ENCODE measurements at places on chromosomes 2 and 18.

DNA sequence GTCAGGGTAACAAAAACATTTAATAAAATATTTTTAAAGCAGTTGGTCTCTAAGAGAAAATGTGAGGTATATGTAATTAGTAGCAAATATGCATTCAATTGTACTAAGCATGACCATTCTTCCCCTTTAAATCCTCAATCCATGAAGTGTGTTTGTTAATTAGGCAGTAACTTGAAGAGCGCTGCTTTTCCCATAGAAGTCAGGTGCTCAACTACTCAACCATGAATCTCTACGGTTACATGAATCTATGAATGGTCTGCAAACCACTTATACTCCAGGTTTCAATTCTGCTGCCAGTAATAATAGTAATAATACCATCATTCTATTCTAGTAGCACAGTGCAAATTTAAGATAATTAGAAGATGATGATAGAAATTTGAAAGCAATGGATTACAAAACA lies 55.8 kb downstream of the SLC8A1 start:
- no peak for DNase-seq

- peak; percentile 53 for DNase-seq
These were observed 62.5 kb downstream of the DHRS9 start for GRCh38 chr2:169131587-169132512.

DNA sequence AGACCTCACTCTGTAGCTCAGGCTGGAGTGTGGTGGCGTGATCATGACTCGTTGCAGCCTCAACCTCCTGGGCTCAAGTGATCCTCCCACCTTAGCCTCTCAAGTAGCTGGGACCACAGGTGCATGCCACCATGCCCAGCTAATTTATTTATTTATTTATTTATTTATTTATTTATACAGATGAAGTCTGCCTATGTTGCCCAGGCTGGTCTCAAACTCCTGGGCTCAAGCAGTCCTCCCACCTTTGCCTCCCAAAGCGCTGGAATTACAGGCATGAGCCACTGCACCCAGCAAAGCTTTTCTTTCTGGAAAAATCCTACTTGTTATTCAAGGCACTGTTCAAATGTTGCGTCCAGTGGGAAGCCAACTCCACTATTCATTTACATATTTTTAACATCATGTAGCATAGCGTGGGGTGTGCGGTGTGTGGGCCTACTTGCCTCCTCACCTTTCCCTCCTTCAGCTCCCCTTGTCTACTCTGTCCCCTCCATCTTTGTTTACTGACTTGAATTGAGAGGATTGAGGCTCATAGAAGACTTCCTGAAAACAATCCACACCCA lies 6.8 kb upstream of the RHOB start:
- DNase-seq, result no peak

GRCh38 chr18:77262643-77263465 lies 13.2 kb downstream of the GALR1 start:
- DNase-seq, result no peak

DNA sequence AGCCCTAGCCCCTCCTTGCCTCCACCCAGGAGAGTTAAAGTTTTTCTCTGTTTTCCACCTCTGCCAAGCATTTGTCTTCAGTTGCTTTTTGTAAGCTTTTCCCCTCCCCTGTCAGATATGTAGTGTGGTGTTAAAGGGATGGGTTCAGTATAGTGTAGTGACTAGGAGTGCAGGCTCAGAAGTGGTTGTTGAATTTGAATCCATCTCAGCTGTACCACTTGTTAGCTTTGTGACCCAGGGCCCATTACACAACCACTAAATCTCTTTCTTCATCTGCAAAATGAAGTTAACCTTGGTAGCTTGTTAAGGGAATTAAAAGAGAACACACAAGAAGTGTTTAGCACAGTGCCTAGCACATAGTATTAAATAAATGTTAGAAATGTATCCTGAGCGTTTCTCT lies 56.9 kb downstream of the MAP3K20 start:
- no peak for DNase-seq

DNA sequence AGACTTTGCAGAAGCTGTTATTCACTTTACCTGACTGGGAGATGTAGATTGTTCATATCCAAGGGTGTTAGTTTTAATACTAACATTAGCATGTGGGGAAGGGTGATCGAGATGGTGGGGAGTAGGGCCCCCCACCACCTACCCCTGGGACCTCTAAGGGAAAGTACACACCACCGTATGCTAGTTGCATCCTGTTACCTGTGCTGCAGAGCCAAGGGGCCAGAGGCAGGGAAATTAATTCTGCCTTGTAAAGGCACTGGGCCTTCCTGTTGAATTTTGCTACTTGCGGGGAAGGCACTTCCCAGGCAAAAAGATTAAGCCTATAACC lies 9.0 kb downstream of the STEAP3 start:
- DNase-seq, result no peak

DNA sequence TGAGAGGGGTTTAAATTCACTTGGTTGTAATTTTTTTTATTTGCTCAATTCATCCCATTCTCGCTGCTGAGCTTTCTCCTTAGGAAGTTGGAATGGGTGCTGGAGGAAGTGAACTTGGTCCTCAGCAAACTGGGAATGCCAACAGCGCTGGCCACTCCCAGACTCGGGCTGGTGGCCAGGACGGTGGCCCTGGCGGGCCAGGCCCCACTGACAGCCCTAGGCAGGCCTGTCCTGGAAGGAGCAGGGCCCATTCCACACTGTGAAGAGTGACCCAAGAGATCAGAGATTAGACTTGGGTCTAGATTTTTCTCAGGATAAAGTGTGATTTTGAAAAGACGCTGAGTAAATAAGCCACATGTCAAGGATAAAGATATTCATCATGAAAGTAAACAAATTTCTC lies 132.7 kb downstream of the HDAC4 start:
- DNase-seq, result no peak

DNA sequence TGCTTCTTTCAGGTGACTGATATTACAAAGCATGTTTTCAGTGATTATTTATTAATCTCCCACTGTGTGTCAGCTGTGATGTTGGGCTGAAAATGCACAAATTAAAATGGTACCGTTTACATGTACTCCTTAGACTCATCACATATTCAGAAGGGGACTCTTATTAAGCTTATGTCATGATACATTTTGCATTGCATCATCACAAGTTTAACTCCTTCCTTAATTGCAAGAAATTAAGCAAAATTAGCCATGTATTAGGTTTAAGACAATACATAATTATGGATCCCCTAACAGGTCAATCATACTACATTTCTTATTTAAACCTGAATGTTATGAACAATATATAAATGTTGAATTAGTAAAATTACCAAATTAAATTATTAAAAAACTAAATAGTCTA lies 899.1 kb downstream of the TMEM182 start:
- DNase-seq, result no peak

DNA sequence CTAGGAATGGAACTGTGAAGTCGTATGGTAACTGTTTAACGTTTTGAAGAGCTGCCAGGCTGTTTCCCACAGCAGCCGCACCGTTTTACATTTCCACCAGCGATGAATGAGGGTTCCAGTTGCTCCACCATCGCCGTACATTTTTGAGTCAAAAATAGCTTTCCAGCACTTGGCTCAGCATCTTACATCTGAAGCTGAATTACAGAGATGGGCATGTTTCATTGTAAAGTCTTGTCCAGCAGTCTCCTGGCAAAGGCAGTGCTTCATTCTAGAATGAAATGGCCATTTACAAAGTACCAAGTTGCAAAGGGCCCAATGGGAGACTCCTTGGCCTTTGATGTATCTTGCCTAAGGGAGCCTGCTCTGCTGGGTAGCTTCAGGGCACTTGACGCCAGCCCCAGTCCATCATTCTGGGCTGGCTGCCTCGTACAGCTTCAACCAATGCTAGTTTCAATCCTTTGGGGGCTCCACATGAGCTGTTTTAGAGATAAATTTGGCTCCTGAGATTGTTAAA lies 45.1 kb downstream of the ATIC start:
- no peak for DNase-seq

DNA sequence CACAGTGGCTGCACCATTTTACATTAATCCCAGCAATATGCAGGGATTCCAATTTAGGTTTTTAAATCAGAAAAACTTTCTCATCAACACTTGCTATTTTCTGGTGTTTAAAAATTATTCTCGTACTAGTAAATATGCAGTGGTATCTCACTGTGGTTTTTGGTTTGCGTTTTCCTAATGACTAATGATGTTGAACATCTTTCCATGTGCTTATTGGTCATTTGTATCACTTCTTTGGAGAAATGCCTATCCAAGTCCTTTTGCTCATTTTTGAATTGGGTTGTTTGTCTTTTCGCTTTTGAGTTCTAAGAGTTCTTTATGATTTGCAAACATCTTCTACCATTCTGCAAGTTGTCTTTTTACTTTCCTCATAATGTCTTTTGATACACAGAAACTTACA lies 62.1 kb upstream of the TCF7L1 start:
- DNase-seq, result no peak

DNA sequence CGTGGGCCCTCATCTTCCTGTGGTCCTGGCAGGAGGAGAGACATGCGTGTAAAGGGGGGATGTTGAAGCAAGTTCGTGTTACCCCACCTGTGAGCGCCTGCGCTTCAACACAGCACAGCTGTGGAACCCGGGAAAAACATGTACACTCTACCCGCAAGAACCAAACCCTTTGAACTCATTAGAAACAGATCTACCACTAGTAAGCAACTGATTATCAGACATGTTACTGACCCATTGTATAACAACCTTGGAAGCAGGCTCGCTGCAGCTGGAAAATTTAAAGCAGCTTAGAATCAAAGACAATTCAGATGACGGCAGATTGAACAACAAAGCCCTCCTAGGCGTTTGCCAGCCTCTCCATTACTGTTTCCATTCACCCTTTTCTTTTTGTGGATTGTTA lies 771.7 kb upstream of the SALL3 start:
- DNase-seq, result no peak

DNA sequence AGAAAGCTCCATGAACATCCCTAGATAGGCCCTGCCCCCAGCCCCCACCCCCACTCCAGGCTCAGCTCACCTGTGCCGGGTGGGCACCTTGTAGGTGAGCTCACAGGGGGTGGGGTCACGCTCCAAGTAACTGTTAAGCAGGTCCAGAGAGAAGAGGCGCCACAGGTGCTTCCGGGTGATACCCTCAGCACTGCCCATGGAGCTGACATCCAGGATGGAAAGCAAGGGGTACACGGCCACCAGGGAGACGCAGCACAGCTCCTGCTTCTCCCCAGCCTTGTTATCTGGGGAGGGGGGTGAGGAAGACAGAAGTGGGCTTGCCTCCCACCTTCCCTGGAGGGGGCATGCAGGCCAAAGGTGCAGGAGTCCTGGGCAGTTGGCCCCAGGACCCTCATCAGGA lies 21.9 kb downstream of the CFAP65 start:
- no peak for DNase-seq

DNA sequence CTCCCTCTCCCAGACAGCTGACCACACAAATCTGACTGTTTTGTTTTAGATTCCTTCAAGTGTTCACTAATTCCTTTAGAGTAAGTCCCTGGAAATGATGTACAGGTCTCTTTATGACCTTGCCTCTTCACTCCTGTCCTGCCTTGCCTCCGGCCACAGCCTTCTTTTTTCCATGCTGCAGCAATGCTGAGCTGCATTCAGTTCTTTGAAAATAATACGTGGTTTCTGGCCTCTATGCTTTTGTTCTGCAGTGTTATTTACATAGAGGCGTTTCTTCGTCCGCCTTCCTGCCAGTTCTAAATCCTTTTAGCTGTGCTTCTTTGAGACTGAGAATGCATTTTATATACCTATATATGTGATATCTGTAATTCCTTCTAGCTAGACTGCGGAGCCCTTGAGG lies 87.2 kb downstream of the PPP1R1C start:
- no peak for DNase-seq

- no peak for DNase-seq
These were observed 227.3 kb downstream of the INSIG2 start for GRCh38 chr2:118315606-118316005.

- no peak for DNase-seq
These were observed 81.9 kb downstream of the NEURL3 start for GRCh38 chr2:96423291-96423690.

DNA sequence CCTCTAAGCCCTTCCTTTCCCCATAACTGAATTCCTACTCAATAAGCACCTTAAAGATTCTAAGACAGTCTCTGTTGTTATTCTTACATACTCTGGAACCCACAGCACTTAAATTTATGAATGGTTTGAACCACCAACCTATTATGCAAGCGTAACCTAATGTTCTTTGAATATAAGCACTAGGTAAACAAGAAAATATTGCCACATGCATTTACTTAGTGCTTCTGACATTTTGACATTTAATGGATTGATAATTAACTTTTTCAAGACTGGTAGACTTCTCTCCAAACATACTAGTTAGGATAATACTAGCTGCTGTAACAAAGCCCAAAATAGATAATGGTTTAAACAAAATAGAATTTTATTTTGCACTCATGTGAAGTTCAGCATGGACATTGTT lies 164.8 kb downstream of the ARHGAP15 start:
- DNase-seq, result no peak

- DNase-seq, result no peak
These were observed 320.4 kb downstream of the DLGAP1 start for GRCh38 chr18:4134700-4135099.

- DNase-seq, result no peak
These were observed 15.6 kb upstream of the GIGYF2 start for GRCh38 chr2:232681527-232681926.

DNA sequence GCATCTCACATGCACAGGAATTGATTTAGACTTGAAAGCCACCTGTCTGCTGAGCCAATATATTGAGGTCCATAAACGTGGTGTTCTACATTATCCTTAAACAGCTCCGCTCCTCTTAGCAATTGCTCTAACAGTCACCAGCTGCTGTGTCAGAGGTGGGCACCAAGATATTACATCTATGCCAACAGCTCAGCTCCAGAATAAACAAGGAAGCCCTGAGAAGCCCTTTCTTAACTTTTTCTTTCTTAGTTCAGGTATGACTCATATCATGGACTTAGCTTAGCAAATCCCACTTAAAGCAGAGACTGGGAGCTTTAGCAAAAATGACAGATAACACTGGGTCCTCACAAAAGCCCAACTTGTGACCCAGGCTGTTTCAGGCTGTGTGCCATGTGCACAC lies 436.6 kb downstream of the IRS1 start:
- no peak for DNase-seq

- no peak for DNase-seq
These were observed 44.5 kb upstream of the DAPL1 start for GRCh38 chr2:158750458-158751125.

- DNase-seq, result no peak
These were observed 106.3 kb downstream of the GYPC start for GRCh38 chr2:126761981-126762878.

- DNase-seq, result no peak
These were observed 114.5 kb upstream of the ALPP start for GRCh38 chr2:232264081-232264480.

- peak; percentile 61 for DNase-seq
These were observed 456 bp downstream of the DOK1 start for GRCh38 chr2:74554820-74555531.

DNA sequence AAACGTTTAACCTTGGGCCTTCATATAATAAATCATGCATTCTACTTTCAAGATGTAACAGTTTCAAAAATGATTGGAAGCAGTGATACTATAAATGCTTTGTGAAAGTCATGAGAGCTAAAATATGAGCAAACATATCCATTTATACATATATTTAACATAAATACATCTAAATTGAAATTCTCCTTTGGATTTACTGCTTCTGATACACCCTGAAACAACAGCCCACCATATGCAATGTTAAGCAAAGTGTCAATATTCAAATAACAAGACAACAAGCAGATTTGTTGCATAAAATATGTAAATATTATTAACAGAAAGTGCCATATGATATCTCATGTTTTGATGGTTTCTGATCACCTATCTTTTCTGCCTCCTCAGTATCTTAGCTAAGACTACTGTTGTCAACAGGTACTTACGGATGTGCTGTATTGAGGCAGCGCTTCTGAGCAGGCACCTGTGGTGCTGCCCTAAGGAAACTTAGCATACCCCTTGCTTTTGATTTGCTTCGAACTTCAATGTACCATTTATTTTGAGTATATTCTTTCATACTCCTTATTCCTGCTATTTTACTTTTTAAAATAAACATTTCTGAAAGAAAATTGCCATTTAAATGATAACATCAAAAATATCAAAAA lies 6.1 kb downstream of the FIGN start:
- DNase-seq, result no peak
